Foreskin keratinocyte (primary cell): ENCODE measurements at places on chromosomes 6 and 20. TPM values are rescaled to one million over a fixed set of nuclear protein-coding genes. Genes with fewer than 3 reads are reported as not detected.

The PTPRT gene
- total RNA-seq: not detected in 2 replicates

The PNLDC1 gene
- 0.07 and 0.75 TPM in 2 replicates for total RNA-seq

The MEP1A gene
- total RNA-seq: 0.07 TPM in 1 of 2 replicates, not detected in the other

The IL20RA gene
- total RNA-seq: 1.2 and 1.7 TPM in 2 replicates

The LY6G6D gene
- not detected in 2 replicates for total RNA-seq

The CAPN11 gene
- total RNA-seq: not detected in 2 replicates

The LAMA2 gene
- total RNA-seq: 0.49 and 0.92 TPM in 2 replicates

The LSM14B gene
- total RNA-seq: 24.6 and 24.8 TPM in 2 replicates
